ENCODE measurements at places on chromosomes 16 and 17.

GRCh38 chr17:13374203-13375143 lies 227.3 kb downstream of the HS3ST3A1 start:
- DNase-seq, result no peak

- DNase-seq, result no peak
Observed at GRCh38 chr16:81137754-81138153, 41.6 kb upstream of the GCSH start.

DNA sequence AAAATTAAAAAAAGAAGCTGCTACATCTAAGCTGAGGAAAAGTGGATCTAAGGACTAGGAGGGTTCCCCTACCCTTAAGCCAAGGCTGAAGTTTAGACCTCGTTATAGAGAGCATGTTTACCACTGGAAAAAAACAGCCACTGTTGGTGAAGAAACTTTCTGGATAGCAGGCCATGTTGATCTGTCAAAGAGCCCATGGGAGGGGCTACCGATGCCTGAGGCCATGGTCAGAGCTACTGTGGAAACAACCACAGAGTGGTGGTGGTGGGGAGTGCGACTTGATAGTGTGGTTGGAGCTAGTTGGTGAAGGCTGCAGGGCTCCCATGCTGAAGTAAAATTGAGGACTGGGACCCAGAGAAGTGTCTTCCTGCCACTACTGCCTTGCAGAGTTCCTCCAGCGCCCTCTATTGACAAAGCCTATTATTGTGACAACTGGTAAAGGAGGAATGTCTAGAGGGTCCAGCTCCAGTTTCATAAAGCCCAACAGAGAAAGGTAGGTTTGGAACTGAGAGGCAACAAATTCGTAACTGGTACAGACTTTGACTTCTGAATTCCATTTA lies 12.7 kb upstream of the FAM20A start:
- DNase-seq, result peak; percentile 65

GRCh38 chr16:89720551-89720812 lies 216 bp downstream of the VPS9D1 start:
- no peak for DNase-seq

DNA sequence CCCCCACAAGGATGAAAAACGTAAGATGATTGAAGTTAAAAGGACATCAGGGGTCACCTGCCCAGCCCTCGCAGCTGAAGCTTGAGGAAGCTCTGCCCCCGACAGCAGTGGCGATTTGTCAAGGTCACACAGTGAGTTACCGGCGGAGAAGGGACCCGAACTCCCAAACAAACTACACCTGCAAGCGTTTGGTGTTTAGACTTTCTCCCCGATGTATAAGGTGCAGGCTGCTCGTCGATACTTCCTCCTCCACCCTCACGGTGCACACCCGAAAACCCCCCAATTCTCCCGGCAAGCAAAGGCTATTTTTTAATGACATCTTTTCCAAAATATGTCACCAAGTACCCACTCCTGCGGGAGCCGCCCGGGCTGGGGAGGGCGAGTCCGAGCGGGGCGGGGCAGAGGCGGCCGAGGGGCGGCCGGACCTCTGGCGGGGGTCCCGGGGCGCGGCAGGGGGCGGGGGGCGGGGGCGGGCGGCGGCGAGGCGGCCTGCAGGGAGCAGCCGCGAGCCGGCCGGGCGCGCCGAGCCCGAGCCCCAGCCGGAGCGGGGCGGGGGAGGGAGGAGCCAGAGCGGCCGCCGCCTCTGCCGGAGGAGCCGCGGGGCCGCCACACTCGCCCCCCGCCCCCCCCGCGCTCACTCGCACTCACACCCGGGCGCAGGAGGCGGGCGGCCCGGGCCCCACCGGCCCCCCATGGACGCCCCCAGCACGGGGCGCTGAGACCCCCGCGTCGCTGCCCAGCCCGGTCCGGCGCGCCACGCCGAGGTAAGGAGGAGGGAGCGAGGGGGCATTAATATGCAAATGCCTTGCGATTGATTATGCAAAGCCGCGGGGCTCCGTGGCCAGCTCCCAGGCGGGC lies at the start of gene THRA:
Gene THRA (plus strand): TSS at position 637 of the 858 bp plus-strand sequence. CDS start 11,524 bp downstream, outside the sequence.
- peak; percentile 94 for DNase-seq

- DNase-seq, result no peak
Observed at GRCh38 chr16:10969615-10970014, 25.3 kb downstream of the CLEC16A start.
